OCI-M1 (cell line): ENCODE measurements at places on chromosomes 1 and 21.
A peak's percentile ranks its signal among the peaks of the same experiment; 100 is the strongest.

DNA sequence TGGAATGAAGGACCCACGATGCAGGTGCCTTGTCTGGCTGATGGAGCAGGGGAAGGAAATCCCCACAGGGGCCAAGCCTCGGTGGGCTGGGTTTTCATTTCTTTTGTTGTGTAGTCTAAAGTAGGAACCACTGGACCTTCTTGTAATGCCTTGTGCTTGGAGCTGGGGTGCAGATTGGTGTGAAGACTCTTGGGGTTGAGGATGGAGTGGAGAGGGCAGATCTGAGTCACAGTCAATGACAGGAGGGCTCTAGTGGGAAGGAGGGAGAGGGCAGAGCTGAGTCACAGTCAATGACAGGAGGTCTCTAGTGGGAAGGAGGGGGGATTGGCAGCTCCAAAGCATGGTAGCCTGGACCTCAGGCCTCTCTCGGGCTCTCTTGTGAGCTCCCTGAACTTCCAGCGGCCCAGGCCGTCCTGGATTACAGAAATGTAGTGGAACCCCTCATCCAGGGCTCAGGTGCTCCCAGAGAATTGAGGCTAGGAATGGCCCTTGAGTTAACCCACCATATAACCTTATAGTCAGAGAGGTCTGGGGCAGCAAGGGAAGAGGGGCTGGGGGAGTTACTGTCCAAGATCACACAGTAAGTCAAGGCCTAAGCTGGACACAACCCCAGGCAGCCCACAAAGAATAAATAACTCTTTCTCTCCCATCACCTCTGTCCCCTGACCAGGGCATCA lies 313.8 kb downstream of the MATN1 start:
- no peak for DNase-seq

DNA sequence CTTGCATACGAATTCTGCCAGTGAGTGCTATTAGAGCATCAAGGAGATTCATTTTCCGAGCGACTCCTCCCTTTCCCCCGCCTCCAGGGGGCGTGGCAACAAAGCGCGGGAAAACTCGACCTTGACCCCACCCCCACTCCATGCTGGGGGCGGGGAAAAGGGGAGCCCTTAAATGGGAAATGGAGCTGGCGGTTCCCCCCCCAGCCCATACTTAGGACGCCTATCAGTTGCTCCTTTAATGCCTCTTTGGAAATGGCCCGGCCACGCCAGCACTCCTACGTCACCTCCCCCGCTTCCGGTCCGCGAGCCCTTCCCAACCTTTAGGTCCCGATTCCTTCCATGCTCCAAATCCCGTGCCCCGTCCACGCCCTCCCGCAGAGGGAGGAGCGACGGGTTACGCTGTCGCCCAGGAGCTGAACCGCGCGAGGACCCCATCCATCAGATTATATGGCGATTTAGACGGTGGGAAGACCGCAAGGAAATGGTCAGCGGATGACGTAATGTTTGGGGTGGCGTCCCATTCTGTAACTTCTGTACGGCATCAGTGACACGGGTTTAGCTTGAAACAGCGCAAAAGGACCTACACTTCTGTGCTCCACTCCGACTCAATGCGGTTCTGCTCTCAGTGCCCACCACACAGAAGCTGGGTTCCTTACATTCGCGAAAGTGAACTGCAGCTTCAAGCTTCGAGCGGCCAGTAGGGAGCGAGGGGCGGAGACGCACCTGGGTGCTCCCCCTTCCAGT lies 702 bp upstream of the ZNF687 start:
- peak; percentile 99 for DNase-seq

DNA sequence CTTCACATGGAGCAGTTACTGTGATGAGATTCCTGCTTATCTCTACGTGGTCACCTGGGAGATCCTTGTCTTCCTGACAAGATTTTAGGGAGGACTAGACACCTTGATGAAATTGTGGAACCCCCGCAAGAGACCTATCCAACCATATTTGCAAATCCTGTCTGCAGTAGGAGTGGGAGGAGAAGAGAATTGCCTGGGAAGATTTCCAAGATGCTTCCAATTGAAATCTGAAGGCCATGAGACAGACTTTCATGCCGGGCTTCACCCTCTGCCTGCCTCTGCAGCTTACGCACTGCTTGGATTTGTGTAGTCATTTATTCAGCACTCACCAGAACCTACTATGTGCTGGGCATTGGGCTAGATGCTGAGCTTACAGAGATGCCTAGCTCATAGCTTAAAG lies 106.6 kb downstream of the OMA1 start:
- no peak for DNase-seq

- DNase-seq = peak; percentile 93
Observed at GRCh38 chr1:181166377-181167196, 78.1 kb downstream of the IER5 start.

DNA sequence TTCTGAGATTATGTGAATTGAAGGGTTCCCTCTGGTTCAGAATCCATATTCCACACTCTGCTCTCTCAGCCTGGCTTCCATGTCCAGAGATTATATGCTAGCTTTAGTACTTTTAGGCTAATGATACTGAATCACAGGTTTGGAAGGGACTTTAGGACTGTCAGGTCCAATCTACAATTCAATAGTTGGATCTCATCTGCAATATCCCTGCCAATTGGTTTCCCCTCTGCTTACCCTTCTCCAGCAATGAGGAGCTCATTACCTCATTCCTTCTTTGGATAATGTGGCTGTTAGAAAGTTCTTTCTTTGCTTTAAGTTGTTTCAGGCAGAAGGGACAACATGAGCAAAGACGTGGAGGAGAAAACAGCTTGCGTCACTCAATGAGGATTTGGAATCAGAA lies 245.3 kb downstream of the PLPP3 start:
- no peak for DNase-seq

DNA sequence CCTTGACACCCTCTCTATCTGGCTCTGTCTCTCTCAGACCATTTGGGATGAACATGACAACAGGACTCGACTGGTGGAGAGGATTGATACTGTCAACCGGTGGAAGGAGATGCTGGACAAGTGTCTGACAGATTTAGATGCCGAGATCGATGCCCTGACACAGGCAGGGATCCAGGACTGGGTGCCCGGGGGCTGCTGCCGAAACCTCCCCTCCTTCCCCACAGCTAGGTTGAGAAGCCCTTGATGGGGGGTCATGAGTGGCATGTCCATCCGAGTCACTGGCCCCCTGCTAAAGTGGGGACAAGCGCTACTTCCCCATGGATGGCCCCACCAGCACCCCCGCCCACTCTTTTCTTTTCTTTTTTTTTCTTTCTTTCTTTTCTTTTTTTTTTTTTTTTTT lies 1.2 kb downstream of the TEKT2 start:
- no peak for DNase-seq

GRCh38 chr1:154745286-154745731 lies 124.8 kb downstream of the KCNN3 start:
- no peak for DNase-seq

GRCh38 chr1:107105914-107106313 lies 34.9 kb upstream of the NTNG1 start:
- no peak for DNase-seq

DNA sequence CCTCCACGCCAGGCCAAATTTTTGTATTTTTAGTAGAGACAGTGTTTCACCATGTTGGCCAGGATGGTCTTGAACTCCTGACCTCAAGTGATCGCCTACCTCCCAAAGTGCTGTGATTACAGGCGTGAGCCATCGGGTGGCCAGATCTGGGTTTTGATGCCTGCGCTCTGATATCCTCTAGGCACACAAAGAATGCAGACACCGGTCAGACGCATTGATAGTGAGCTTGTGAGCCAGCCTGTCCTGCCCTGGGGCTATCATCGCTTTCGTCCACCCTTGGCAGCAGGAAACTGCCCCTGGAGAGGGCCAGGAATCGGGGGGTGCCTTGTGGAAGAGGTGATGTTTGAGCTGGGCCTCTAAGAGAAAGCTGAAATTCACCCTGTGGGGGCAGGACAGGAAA lies 4.0 kb downstream of the FBLIM1 start:
- DNase-seq = no peak

- DNase-seq = peak; percentile 75
Observed at GRCh38 chr21:36788120-36788638, 89.3 kb downstream of the SIM2 start.

DNA sequence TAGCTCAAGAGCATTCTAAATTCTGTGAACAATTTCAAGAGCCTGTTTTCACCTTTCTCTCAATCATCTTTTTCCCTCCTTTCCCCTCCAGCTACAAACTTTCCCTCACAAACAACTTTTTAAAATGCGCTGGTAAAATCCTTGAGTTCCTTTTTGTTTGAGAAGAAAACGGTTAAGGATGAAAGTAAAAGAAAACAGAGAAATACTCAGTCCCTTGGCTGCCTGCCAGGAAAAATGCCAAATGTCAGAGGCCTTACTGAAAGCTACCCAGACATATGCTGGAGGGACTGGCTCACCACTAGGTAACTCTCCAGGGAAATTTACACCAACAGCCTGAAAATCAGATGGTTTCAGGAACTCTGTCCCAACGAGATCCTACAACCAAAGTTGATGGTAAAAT lies 11.0 kb upstream of the SERBP1 start:
- DNase-seq = peak; percentile 82

DNA sequence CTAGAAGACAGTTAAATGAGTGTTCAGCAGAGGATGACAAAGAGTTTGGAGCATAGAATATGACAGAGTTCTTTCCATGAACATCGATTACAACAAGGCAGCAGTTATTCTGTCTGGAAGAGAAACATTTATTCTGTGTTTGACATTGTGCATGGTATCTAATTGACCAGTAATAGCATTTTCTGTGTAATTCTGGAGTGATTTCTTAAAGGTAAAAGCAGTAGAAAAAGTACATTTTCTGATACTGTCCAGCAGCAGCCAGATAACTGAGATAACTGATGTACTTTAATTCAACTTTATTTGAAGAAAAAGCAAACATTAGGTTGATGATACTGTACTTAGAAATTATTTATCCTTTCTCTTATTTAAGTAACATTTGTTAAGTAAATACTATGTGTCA lies 497.1 kb downstream of the AGBL4 start:
- no peak for DNase-seq

DNA sequence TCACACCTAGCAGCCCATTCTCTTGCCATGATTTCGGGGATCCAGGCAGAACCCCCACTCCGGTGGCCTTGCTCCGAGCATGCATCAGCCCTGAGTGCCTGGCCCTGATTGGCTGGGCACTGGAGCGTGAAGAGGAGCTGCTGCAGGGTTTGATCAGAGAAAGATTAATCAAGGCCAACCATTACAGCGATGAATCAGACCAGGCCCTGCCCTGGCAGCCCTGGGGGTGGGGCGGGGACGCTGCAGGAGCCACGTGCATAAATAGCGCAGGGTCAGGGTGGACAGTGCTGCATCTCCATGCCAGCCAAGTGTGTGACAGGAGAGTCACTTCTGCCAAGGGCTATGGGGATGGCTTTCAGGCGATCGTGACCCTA lies 3.4 kb upstream of the FAM131C start:
- no peak for DNase-seq

GRCh38 chr21:42655796-42656770 lies 2.7 kb downstream of the PDE9A start:
- DNase-seq = no peak

DNA sequence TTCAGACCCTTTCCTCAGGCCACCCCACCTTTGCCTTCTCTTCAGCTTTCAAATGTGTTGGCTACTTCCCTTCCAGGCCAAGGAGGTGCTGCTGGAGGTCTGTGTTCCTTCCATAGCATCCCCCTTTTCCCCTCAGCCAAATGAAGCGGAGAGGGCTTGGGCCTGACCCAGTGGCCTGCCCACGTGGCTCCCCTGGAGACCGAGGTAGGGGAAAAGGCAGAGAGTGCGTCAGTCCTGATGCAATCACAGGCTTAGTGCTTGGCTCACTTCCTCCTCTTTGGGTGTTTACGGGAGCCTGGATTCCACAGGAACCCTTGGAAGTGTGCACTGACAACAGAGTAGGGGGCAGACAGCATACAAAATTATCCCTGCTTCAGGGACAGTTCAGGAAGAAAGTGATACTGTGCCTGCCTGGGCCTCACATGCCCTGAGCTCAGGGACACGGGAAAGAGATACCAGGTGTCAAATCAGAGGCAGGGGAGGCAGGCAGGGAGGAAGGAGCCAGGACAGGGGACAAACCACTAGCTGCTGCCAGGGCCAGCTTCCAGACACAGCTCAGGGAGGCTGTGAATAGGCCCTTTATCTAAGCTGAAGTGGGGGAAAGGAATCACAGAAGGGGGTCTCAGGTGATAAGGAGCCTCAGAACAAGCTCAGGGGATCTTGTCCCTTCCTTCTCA lies 16.6 kb upstream of the PTP4A2 start:
- peak; percentile 42 for DNase-seq

DNA sequence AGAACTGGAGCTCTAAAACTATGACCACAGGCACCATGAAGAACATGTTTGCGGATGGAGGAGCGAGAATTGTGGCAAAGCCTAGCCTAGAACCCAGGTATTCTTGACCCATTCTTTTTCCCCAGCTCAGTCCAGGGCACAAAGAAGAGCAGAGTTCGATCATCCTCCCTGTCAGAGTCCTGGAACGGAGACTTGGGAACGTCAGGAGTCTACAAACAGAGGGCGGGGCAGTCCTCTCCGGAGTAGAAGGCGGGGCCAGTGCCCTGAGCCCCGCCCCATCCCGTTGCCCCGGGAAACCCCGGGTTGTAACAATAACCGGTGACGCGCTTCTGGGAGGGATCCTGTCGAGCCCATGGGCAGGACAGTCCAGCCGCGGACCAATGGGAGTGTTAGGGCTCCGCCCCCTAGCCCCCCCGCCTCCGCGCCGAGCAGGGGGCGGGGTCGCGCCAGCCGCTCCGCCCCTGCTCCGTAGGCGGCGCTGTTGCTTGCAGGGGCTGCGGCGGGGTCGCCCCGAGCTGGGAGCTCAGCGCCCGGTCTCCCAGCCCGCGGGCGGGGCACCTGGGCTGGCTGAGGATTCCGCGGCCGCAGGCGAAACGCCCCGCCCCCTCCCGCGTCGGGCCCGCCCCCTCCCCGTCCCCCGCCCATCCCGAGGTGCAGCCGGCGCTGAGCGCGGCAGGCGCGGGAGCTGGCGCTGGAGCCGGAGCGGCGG lies at the start of gene FOXO6:
TSS of gene FOXO6 (plus strand) at position 649 of the 709 bp plus-strand sequence.
- peak; percentile 99 for DNase-seq

DNA sequence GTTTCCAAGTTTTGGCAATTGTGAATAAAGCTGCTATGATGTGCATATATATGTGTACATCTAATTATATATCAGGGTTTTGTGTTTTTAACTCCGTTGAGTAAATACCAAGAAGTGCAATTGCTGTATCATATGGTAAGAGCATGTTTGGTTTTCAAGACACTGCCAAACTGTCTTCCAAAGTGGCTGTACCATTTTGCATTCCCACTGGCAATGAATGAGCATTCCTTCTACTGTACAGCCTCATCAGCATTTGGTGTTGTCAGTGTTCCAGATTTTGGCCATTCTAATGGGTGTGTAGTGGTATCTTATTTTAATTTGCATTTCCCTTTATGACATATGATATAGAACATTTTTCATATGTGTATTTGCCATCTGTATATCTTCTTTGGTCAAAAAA lies 246.3 kb downstream of the USH2A start:
- no peak for DNase-seq

GRCh38 chr21:34668803-34669148 lies at the start of gene CLIC6:
Gene CLIC6, plus strand, starts transcription at chr21:34668994. Its CDS starts 395 bp downstream, at chr21:34669389.
- DNase-seq = no peak

DNA sequence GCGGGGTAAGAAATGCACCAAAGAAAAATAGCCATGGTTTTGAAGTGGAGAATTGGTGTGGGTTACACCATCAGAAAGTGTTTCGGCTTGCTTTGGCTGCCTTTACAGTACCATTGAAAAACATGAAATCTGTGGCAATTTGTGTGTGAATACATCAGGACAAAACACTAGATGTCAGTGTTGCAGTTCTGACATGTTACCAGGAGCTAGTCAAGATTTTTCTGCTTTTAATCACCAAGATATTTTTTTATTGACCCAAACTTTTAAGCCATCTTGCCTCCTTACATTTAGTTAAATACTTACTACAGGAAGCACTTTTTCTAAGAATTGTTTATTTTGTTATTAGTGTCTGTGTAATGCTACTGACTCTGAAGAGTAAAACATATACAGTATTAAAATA lies 14.3 kb downstream of the RRP15 start:
- DNase-seq = peak; percentile 88

GRCh38 chr1:5580926-5581325 lies 411.3 kb downstream of the NPHP4 start:
- DNase-seq = no peak
